Activated T-helper 1 cell treated with anti-CD3 and anti-CD28 coated beads, Interleukin-12 subunit alpha, Interleukin-12 subunit beta, Interleukin-2, Interleukin-4 antibody, amounts not matched to agents 30 ng/mL and 10 ng/mL and 1 ng/mL, durations not matched to agents 14 hours and 24 hours and 36 hours (primary cell): ENCODE measurements at places on chromosomes 16 and 17. TPM values are rescaled to one million over a fixed set of nuclear protein-coding genes. Genes with fewer than 3 reads are reported as not detected.

GRCh38 chr16:4372001-4372577 is 441 bp downstream of the VASN start:
- peak; percentile 11 for DNase-seq

- no peak for DNase-seq
Measured at GRCh38 chr17:50218071-50218759, 16.8 kb upstream of the COL1A1 start.

Gene SUPT6H
- total RNA-seq = 106 and 108 TPM in 2 replicates

GRCh38 chr17:63838631-63839171 is 3.8 kb downstream of the SMARCD2 start:
- DNase-seq = no peak
